ENCODE measurements at places on chromosomes 5 and 9.
A peak's percentile ranks its signal among the peaks of the same experiment; 100 is the strongest.

- no peak for DNase-seq
Measured at GRCh38 chr5:38595132-38595745, 38.8 kb upstream of the LIFR start.

DNA sequence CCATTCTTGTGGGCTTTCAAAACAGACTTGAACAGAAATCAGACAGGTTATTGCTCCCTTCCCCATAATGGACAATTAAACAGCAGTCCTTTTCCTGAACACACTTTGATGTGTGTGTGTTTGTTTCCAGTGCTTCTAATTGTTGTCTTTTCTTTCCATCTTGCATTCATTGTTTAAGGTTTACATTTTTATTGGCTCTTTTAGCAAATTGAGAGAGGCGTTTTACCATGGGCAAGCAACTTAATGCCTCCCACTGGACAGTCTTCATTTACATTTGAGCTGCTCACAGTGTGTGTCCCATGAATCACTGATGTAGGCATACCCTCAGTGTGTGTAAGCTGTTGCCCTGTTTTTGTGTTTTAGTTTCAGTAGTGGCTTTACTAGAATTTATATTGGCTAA is 25.0 kb downstream of the WDR36 start:
- DNase-seq = no peak

DNA sequence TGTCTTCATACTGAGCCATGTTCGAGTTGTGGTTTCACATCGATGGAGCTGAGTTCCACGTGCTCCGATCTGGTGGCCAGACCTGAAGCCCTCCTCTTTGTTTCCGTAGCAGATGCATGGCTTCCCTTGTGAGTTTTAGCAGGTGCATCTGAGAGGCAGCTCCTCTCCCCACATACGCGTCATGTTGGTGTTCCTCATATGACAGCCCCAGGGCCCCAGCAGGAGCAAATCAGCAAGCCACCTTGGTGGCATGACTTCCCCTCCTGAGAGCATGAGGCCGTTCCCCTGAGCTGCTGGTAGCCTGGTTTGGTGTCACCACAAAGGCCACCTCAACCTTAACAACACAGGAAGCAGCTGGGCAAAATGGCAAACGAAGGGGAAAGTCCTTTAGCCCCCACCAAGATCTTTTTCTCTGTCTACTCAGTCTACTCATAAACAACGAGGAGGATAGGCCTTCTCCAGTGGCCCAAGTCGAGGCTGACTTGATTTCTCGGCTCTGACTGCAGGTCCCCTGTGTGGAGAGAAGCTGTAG is 5.9 kb downstream of the CYFIP2 start:
- DNase-seq = peak; percentile 74

GRCh38 chr5:54312499-54312898 is 2.1 kb upstream of the ARL15 start:
- no peak for DNase-seq

GRCh38 chr9:120693700-120694008 is 20.6 kb downstream of the MEGF9 start:
- no peak for DNase-seq

- DNase-seq = no peak
Measured at GRCh38 chr5:143417503-143418139, 14.1 kb upstream of the NR3C1 start.

- peak; percentile 14 for DNase-seq
Measured at GRCh38 chr5:114362197-114362976, 517 bp downstream of the KCNN2 start.

GRCh38 chr9:112831281-112831851 is 59.3 kb downstream of the SLC46A2 start:
- DNase-seq = no peak

DNA sequence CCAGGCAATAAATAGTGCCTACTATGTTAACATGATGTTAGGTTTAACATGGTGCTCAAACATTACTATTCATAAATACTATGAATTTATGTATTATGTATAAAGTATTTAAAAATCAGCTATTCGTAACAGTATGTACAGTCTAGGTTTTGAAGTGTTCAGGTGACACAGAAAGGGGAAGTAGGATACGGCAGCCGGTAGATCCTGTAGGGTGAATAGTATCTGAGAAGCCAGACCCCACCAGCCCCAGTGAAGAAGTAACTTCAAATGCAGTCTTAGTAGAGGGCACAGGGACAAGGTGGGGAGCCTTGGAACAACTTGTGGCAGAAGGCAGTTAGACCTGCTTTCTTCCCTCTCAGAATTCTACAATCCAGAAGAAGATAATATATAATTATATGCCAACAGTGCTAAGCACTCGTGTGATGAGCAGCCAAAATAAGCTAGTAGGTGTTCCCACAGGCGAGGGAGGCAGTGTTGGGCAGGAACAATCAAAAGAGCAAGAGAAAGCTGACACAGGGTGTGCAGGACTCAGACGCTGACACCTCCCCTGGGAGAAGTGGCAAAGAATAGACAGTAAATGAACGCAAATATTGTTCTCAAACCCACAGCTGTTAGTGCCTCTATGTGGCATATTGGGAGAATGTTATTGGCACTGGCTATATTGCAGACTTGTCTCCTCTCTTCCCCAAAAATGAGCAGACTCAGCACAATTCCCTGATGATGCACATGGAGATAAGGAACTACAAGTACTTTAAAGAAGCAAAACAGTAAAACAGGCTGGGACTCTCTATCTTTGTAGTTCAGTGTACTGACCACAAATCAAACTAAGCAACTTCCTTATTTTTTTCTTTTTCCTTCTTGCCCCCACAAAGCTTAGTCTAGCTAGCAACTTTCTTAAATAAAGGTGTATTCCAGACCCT is 4.6 kb downstream of the ZNF367 start:
- DNase-seq = peak; percentile 34

- no peak for DNase-seq
Measured at GRCh38 chr9:3161912-3162311, 318.0 kb upstream of the PUM3 start.
